ENCODE measurements at places on chromosomes 2 and 18.

GRCh38 chr18:45081566-45082181 lies 401.0 kb downstream of the SETBP1 start:
- DNase-seq = no peak

- DNase-seq = no peak
Observed at GRCh38 chr18:78730546-78730945, 249.1 kb upstream of the SALL3 start.

- DNase-seq = no peak
Observed at GRCh38 chr18:79914614-79915160, 36.8 kb downstream of the SLC66A2 start.

DNA sequence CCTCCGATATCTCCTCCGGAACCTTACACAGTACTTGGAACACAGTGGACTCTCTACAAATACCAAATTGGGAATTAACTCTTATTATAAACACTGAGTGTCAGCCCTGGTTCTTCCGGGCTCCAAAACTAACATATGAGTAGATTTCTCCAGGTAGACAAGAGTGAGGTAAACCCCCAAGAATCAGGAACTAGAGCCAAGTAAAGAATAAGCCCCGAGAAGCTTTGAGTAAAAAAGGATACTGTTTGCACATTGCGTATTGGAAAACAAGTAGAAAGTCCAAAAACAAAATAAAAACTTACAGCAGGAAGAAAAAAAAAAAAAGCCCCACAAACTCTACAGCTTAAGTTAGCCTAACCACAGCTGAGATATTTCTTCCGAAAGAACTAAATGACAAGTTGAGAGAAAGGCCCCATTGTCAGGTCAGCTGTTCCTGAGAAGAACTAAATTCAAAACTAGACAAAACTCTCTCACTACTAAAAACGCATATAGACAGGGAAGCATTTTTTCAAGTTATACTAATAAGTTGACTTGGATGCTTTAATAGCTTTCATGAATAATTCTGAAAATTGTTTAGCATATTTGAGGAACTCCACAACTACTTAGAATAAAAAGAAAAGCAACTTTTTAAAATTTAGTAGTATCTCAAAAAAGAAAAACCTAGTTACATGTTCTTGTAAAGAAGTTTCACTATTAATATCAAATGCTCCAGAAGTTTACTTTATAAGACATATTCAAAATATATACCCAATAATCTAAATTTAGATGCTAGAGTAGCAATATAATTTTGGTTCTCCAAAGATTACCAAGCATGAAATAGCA lies 4.3 kb upstream of the HAAO start:
- no peak for DNase-seq

Data from SIG-M5 (cell line).